ENCODE measurements at places on chromosomes 6 and 20.

- DNase-seq = peak; percentile 22
Measured at GRCh38 chr6:144195671-144196270, 45.5 kb downstream of the STX11 start.

- DNase-seq = no peak
Measured at GRCh38 chr6:129966125-129966524, 52.3 kb upstream of the L3MBTL3 start.

DNA sequence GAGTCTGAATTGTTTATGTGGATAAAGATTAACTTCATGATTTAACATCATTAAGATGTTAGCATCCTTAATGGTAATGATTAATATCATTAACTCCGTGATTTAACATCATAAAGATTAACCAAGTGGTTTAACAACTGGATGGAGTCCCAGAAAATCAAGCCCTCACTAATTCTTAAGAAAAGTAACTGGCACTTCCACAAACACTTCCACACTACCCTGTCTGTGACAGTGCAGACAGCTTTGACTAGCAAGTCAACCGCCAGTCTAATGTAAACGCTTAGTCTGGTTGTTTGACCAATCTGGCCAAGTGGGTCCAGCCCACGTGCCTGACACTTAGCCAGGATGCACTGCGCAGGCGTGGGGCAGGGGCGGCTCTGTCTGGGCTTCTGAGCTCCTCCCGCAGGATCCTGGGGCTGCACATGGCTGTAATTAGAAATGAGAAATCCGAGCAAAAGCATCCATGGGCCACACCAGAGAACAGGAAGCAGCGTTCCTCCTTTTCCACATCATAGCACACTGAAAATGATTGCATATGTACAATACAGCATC, 424.2 kb downstream of the FOXA2 start:
- DNase-seq = no peak

DNA sequence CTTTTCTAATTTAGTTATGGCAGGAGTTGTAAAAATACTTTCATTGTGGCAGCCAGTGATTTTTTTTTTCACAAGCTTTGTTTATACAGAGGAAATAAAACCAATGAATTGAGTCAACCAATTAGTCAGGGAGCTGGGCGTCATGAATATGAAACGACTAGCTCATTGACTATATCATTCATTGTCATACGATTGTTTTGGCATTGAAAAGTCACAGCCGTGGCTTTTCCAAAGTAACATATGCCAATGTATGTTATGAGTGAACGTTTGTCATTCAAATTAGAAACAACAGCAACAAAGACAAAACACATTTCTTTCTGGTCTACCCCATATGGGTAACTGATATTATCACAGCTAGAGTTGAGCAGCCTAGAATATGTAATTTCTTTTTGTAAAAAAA, 810.6 kb downstream of the EPHA7 start:
- no peak for DNase-seq

- no peak for DNase-seq
Measured at GRCh38 chr6:23879816-23880215, 246.2 kb upstream of the NRSN1 start.

DNA sequence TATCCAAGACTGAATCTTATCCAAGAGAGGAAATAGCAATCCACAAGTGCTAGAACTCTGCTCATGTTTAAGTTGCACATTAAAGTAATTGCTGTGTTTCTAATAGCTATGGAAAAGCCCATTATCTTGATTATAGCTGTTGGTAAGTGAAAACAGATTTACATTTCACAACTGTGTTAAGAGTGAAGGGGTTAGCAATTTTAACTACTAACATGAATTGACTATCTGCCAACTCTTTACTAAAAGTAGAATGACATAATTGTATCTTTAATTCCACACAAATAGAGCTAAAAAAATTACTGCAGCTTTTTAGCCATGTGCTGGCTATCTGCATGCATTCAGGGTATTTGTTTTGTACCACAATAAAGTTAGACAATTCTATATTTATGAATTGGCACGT, 277.9 kb upstream of the IRAK1BP1 start:
- DNase-seq = no peak

- DNase-seq = no peak
Measured at GRCh38 chr20:24146231-24146634, 157.7 kb upstream of the GGTLC1 start.

- no peak for DNase-seq
Measured at GRCh38 chr6:136607204-136607931, 57.1 kb upstream of the MAP7 start.

GRCh38 chr6:144360401-144360800, 75.3 kb downstream of the UTRN start:
- DNase-seq = peak; percentile 30

GRCh38 chr20:51560042-51560441, 17.5 kb upstream of the NFATC2 start:
- no peak for DNase-seq

- DNase-seq = no peak
Measured at GRCh38 chr6:117393045-117393444, 32.7 kb downstream of the ROS1 start.

GRCh38 chr20:15220009-15220656, 882.7 kb upstream of the FLRT3 start:
- DNase-seq = no peak

DNA sequence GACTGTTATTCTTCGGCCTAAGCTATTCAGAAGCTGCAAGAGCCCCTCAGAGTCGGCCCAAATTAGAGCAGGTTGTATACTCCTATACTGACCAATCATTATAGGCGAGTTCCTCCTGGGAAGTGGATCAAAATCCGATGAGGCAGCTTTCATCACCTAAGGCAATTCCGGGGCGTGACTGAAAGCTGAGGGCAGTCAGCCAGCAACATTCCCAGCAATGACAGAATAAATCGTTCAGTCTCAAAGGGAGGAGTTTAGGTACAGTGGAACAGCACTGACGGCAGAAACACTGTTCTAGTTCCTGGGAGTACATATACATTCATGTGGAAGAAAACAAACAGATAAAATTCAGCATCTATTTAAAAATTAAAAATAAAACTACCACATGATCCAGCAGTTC, 10.8 kb downstream of the HLA-DQB2 start:
- DNase-seq = peak; percentile 75

- DNase-seq = peak; percentile 58
Measured at GRCh38 chr6:83193747-83194566, 800 bp downstream of the RWDD2A start.

DNA sequence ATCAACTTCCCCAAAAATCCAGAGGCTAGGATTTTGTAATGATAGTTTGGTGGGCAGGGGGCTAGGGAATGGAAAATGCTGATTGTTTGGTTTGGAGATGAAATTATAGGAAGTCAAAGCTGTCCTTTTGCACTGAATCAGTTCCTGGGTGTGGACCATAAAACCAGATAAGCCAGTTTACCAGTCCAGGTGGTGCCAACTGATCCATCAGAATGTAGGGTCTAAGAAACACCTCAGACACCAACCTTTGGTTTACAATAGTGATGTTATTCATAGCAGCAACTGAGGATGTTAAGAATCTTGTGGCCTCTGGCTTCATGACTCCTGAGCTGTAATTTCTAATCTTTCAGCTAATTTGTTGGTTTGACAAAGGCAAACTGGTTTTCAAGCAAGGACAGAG, 496.6 kb upstream of the EPHA7 start:
- no peak for DNase-seq

- DNase-seq = peak; percentile 10
Measured at GRCh38 chr6:4103929-4104328, 25.0 kb upstream of the FAM217A start.

DNA sequence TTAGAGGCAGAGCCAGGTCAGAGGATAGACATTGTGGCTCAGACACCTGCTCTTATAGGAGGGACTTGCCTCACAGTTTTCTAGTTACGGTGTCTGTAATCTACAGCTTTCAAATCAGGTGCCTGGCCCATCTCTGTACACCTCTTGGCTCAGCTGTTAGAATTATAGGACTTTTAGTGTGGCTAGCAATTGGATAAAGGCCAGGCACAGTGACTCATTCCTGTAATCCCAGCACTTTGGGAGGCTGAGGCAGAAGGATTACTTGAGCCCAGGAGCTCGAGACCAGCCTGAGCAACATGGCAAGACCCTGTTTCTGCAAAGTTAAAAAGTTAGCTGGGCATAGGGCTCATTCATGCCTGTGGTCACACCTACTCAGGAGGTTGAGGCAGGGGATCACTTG, 20.0 kb downstream of the BRPF3 start:
- no peak for DNase-seq

DNA sequence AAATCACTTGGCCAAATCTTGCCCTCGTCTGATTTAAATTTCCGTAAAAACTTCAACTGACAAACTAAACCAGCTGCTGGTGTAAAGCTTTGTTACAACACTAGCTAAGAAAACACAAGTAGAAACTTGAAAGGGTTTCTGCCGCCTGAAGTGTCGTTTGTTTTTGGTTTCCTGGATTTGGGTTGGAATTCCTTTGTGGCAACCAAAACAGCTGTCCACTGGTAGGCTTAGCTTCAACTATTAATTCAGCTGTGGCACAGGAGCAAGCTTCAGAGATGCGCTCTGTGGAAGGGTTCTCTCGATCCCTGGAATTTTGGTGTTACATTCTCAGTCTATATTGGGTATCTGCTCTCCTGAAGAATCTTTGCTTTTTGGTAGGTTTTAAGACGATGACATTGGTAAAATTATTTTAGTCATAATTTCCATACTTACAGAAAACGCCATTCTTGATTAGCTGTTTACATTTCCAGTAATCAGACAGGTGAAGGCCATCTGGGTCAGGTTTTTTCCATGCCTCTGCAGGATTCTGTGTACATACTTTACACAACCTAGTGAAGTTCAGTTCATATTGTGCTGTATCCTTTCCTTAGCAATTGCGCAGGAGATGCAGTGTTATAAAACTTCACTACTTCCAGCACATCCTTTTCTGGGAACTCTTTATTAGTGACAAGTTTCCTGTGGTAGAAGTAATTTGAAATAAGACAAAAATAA, 29.9 kb upstream of the SAMD3 start:
- DNase-seq = no peak

- DNase-seq = no peak
Measured at GRCh38 chr6:52125572-52125971, 38.2 kb upstream of the PKHD1 start.

GRCh38 chr6:110043366-110043994, 65.4 kb downstream of the GPR6 start:
- no peak for DNase-seq

DNA sequence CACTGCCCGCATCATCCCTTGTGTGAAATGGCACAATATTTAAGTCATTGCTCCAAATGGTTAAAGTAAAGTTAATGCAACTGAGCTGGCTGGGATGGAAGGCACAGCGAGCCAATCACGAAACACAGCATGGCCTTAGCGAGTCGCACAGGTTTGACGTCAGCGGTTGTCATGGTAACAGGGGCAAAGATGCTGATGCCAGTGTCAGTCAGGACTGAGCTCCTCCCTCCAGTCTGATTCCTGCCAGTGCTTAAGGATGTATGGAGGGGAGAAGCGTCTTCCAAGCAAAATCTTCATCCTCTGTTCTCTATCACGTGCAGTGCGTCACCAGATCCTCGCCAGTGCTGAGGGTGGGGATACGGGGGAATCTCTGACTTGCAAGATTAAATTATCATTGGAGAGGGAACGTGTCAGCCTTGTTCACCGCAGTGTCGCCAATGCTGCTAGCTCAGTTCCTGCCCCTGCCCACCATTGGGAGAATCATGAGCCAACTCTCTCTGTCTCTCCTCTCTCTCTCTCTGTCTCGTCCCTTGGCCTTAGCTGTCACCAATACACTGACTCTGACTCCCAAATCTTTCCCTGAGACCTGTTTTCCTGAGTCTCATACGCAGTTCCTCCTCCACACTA, 24.5 kb downstream of the TSPYL4 start:
- DNase-seq = no peak

GRCh38 chr20:63062188-63063140, 55.7 kb upstream of the BHLHE23 start:
- no peak for DNase-seq

DNA sequence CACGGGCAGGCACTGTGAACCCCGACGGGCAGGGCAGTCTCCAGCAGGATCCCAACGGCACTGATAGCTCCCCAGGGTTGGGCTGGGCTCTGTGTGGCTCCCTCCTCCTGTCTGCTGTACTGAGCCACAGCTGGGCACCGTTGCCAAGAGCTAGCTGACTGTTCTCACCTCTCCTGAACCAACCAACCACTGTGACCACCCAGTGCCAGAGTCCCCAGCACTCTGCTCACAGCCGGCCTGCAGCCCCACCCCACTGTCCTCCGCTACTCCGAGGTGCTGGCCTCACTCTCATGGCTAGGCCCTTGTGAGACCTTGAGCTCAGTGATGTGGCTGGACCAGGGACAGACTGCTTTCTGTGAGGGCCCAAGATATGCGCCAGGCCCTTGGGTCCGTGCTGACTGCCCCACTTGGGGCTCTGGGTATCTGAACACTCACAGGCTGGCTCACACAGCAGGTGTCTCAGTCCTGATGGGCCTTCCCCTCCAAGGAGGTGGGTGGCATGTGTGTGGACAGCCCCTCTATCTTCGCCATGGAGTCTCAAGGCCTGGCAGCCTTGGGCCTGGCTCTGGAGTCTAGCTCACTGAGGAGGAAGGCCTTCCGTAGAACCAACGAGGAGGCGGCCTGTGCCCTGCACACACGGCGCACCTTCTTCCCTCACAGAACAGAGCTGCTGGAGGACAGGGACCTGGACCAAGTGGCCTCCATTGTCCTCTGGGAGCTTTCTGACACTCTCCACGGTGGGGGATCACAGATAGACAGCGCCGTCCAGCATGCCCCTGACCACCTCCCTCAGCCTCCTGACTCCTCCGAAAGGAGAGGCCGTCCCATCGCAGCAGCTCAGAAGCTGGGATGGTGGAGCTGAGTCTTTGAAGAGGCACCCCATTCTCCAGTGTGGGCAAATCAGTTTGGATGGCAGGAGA, 53.5 kb downstream of the TCP11 start:
- DNase-seq = no peak

DNA sequence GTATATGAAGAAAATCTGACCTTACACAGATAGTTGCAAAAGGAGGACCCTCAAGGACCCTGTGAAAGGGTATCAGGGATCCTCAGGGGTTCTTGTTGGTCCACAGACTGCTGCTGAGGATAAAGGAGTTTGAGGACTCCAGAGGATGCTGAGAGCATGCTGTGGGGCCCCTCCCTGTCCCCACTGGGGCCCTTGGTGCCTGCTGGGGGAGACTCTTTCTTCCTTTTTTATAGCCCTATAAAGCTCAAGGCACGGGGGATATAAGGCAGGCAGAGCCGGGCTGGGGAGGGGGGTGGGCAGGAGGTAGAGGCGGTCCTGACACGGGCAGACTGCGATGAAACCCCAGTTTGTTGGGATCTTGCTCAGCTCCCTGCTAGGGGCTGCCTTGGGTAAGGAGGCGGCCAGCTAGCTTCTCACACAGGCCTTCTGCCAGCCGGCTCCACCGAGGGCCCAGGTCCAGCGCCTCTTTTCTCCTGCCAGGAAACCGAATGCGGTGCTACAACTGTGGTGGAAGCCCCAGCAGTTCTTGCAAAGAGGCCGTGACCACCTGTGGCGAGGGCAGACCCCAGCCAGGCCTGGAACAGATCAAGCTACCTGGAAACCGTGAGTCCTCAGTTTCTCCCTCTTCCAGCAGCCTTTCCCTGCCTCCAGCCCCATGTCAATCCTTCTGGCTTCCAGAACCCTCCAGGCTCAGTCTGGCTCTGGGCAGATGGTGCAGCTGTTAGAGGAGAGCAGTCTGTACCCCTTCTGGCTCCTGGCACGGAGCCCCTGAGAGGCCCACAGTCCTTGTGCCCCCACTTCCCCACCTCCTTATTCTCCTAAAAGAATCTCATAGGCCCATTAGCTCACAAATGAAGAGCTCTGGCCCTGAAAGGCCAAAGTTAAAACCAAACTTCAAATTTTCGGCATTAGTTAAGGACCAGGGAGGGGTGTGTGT, at the start of gene LY6G6D:
Gene LY6G6D, plus strand, starts transcription at position 327 of the 937 bp plus-strand sequence. Its CDS starts 8 bp downstream, at position 335.
- DNase-seq = no peak

GRCh38 chr6:25481267-25481666, 170.7 kb upstream of the SCGN start:
- no peak for DNase-seq

- no peak for DNase-seq
Measured at GRCh38 chr6:113539202-113539601, 317.9 kb upstream of the MARCKS start.

Measured in Calu3 (cell line).